ENCODE measurements at places on chromosomes 13 and 19.

- DNase-seq: no peak
These were observed 568 bp upstream of the ZNF230 start for GRCh38 chr19:44002212-44002565.

DNA sequence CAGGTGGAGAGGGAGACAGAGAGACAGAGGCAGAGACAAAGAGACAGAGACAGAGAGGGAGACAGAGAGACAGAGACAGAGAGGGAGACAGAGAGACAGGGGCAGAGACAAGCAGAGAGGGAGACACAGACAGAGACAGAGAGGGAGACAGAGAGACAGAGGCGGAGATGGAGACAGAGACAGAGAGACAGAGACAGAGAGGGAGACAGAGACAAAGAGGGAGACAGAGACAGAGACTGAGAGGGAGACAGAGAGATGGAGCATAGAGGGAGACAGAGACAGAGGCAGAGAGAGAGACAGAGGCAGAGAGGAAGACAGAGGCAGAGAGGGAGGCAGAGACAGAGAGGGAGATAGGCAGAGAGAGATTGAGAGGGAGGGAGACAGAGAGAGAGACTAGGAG is 29.3 kb downstream of the SBNO2 start:
- no peak for DNase-seq

- DNase-seq: no peak
These were observed 6.2 kb downstream of the HSD17B14 start for GRCh38 chr19:48830088-48830487.

DNA sequence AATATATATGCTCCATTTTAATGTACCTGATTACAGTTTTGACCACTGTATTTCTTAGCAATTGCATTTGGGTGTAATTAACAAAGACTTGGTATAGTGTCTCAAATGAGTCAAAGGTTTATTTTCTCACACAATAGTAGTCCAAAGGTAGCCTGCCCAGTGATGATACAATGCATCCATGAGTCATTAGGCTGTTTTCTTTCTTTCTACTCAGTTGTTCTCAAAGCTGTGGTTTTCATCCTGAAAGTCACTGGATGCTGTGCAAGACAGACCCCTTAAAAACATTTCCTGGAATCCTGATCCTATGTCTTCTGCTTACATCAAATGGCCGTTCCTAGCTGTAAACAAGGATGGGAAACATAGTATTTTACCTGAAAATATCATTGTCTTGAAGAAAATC is 651.2 kb upstream of the MIR17HG start:
- DNase-seq: no peak

DNA sequence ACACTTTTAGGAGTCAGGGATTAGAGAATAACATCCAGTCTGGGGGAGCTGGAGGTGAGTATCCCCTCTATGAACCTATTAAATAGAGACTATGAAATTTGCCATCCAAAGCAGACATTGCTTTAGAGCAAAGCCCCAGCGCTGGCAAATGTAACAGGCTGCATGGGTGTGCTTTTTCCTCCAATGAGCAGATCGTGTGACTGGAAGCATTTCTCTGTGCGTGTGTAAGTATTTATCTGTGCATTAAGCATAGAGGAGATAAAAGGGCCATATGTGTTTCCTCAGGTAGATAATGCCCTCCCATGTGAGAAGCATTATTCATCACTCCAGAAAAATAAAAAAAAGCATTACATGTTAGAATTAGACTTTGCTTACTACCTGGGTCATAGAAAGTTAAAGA is 924 bp downstream of the TNFSF13B start:
- DNase-seq: no peak

- no peak for DNase-seq
These were observed 9.4 kb downstream of the MEGF8 start for GRCh38 chr19:42334697-42335373.

GRCh38 chr19:16417660-16418596 is 53.8 kb downstream of the EPS15L1 start:
- peak; percentile 30 for DNase-seq

DNA sequence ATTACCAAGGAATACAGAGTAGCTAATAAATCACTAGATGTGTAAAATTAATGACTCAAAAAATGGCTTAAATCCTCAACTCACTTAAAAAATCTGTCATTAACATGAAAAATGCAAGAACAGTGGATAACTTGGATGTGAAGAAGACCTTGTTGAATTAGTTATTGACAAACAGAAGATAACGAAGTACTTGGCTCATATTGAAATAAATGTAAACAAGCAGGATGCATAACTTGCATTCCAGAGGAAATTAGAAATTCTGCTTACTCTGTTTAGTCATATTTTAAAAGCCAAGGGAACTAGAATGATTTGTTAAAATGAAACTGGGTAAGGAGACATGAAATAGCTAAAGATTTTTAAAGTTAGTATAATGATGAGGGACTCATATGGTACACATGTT is 1812.2 kb downstream of the PCDH9 start:
- DNase-seq: no peak

DNA sequence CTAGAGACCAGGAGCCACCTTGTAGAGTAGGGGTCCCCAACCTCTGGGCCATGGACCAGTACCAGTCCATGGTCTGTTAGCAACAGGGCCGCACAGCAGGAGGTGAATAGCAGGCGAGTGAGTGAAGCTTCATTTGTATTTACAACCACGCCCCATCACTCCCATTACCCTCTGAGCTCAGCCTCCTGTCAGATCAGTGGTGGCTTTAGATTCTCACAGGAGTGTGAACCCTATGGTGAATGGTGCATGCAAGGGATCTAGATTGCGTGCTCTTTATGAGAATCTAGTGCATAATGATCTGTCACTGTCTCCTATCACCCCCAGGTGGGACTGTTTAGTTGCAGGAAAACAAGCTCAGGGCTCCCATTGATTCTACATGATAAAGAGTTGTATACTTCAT is 303.6 kb downstream of the KCNRG start:
- DNase-seq: no peak

DNA sequence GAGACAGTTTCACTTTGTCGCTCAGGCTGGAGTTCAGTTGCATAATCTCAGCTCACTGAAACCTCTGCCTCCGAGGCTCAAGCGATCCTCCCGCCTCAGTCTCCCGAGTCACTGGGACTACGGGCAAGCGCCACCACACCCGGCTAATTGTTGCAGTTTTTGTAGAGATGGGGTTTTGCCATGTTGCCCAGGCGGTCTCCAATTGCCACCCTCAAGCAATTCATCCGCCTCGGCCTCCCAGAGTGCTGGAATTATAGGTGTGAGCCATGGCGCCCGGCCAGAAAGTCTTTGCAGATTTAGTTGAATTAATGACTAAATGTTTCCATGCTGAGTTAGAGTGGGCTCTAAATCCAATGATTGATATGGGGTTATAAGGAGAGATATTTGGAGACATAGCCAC is 4.5 kb upstream of the CADM4 start:
- DNase-seq: no peak

- DNase-seq: no peak
These were observed 39.9 kb downstream of the FOXO1 start for GRCh38 chr13:40626561-40626960.

- DNase-seq: no peak
These were observed 50.9 kb upstream of the TPM4 start for GRCh38 chr19:16025108-16026101.

- no peak for DNase-seq
These were observed 1060.4 kb downstream of the EFNB2 start for GRCh38 chr13:105474983-105475610.

DNA sequence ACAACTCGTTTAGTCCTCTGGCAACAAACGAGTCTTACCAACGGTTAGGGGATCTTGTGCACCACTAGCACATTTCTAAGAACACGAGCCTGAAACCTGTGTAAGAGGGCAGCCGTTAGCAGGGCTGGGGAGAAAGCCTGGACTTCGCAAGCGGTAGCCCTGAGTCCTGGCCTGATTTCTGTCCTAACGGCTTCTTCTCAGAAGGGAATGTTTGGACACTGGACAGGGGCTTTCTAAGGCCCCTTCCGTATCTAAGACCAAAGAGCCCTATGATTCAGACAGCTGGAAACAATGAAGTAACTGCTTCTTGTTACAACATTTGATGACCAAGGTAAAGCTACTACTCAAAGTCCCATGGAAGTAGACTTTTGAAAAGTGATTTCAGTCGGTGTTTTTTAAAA is 2.2 kb downstream of the ANKRD10 start:
- no peak for DNase-seq

DNA sequence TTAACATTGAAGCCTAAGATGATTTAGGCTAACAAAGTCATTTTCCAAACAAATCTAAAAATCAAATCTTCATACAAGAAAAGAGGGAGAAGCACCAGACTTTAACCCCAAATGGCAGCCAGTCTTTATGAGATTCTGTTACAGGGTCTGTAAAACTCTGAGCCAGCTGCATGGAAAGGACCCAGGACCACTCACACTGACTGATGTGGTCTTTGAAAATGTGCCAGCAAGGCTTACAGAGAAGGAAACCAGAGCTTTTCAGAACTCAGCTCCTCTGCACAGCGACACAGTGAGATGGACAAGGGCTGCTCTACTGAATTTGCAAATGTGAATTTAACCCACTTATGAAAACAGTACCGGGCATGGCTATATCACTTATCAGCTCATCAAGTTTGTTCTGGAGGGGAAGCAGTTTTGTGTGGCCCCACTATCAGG is 98.8 kb upstream of the SERP2 start:
- no peak for DNase-seq

- no peak for DNase-seq
These were observed 443.4 kb downstream of the TBC1D4 start for GRCh38 chr13:75038393-75039113.
